ENCODE measurements at places on chromosomes 11 and 22.

- no peak for DNase-seq
These were observed 32.9 kb downstream of the RPL27A start for GRCh38 chr11:8715501-8715900.

GRCh38 chr22:27122574-27122973 is 465.2 kb downstream of the MIAT start:
- no peak for DNase-seq

- no peak for DNase-seq
These were observed 337 bp downstream of the RPLP2 start for GRCh38 chr11:810040-810567.

DNA sequence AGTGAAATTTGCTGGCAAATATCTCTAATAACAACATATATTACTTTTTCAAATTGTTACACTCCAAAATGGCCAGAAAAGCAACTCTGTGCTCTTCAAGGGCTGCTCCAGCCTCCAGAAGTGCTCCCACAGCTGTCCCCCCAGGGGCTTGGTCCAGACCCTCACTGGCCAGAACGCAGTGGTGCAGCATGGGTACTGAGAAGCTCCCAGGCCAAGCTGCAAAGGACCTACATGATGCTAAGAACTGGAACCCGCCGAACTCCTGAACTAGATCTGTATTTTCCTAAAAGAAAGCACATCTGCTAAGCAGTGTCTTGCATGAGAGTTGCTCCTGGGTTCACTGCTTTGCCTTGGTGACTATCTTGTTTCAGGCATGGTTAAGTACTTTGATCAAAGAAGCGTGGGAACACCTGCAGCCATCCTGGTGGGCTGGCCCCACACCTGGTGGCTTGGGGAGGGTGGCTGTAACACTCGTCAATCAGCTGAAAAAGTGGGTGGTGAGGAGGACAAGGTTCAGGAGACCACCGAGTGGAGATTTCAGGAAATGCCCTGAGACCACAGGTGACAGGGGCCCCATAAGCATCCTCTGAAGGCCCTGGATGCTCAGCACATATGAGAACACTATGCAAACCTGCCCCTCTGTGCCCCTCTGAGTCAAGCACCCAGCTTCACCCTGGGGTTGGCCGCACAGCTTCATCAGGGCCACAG is 72.7 kb upstream of the PITPNB start:
- no peak for DNase-seq

DNA sequence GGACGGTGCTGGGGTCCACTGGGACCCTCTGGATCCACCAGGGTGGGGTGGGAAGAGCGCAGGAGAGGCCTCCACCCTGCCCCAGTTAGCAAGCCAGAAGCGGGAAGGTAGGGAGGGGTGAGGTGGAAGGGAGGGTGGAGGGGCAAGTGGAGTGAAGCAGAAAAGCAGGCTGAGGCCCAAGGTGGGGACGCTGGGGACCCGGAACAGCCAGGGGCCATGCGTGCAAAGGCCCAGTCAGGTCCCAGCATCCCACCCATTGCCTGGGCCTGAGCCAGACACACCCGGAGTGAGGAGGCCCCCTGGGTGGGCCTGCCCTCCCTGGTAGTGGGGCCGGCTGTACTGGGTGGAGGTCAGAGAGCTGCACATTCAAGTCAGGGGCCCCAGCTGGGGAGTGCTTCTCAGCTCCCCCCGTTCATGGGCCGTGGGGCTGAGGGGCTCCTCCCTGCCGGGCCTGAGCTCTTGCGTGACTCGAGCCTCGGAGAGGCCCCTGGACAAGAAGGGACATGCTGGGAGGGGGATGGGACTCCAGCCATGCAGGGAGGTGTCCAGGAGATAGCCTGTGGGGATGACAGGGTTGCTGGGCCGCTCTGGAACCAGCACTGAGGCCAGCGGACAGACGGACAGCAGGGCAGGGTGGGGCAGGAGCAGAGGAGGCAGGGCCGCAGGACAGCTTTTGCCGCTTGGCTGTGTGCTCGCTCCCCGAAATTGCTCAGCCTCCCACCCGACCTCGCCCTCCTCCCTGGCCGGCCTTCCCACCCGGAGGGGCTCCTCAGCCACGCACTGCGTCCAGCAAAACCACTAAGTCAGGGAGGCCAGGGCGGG is 7.7 kb downstream of the TNNT3 start:
- no peak for DNase-seq

DNA sequence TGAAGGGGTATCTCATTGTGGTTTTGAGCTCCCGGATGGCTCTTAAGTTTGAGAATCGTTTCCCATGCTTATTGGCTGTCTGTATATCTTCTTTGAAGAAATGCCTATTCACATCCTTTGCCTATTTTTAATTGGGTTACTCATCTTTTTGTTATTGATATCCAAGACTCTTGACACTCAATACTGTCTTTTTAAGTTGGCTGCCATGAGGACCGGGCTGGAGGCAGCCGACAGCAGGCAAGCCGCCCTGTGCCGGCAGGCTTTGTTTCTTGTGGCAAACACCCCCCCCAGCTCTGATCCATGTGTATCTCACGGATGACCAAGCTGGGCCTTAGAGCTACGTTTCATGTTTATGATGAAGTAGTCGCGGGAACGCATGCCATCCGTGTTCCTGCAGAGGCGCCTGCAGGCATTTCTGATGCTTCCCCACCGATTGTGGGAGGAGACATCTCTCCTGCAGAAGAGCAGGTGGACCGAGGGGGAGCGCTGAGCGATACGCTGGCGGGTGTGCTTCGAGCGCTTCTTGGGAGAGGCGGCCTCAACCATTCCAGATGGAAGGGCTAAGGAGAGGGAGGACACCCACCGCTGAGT is 95.8 kb downstream of the TBC1D22A start:
- no peak for DNase-seq

- DNase-seq, result no peak
These were observed 12.8 kb upstream of the FGF4 start for GRCh38 chr11:69787906-69788305.
